ENCODE measurements at places on chromosomes 5 and 9.
A peak's percentile ranks its signal among the peaks of the same experiment; 100 is the strongest.

DNA sequence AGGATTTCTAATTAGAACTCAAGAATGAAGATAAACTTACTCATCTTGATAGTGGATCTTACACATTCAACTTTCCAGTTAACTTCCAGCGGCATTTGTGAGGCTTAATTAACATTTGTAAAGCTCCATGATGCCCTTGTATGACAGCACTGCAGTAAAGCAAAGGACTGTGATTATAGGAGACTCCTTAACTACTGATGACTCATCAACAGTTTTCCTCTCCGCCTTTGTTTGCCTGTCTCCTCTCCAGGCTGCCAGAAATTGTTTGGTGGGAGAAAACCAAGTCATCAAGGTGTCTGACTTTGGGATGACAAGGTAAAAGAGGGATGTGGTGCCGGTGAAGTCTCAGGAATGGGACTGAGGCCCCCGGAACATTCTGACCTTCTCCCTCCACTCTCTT lies 20.4 kb upstream of the CYFIP2 start:
- DNase-seq, result no peak

DNA sequence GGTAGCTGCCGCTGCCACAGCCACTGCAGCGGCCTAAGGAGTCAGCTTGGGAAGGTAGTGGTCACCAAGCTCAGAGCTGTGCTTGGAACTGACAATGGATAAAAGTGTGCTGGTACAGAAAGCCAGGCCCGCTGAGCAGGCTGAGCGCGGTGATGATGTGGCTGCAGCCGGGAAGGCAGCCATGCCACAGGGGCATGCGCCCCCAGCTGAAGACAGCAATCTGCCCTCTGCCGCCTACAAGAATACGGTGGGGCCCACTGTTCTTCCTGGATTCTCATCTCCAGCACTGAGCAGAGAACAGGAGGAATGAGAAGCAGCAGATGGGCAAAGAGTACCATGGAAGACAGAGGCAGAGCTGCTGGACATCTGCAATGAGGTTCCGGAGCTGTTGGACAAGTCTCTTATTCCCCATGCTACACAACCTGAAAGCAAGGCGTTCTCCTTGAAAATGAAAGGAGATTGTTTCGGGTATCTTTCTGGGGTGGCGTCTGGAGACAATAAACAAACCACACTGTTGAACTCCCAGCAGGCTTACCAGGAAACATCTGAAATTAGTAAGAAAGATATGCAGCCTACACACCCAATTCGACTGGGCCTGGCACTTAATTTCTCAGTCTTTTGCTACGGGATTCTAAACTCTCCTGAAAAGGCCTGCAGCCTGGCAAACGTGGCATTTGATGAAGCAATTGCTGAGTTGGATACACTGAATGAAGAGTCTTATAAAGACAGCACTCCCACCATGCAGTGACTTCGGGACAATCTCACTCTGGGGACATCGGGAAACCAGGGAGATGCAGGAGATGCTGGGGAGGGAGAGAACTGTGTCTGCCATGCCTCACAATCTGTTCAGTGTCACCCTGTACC lies 22.8 kb upstream of the ANKRD18A start:
- no peak for DNase-seq

DNA sequence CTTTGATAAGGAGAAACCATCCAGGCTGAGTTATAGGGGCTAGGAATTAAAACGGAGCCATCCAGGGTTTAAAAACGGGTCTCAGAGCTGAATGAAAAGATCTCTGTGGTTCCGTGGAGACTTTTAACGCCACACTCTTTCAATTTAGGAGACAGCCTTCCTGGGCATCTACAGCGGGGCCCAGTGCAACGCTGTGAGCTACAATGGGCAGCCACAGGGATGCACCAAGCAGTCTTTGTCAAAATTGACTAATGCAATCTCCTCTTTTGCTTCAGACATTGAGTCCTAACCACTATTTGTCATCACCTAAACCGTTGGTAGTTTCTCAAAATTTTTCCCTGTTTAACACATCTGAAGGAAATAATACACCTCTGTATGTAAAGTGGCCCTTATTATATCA lies 96.6 kb upstream of the ABCA1 start:
- DNase-seq, result no peak

GRCh38 chr9:2802494-2802921 lies 41.4 kb downstream of the PUM3 start:
- no peak for DNase-seq

DNA sequence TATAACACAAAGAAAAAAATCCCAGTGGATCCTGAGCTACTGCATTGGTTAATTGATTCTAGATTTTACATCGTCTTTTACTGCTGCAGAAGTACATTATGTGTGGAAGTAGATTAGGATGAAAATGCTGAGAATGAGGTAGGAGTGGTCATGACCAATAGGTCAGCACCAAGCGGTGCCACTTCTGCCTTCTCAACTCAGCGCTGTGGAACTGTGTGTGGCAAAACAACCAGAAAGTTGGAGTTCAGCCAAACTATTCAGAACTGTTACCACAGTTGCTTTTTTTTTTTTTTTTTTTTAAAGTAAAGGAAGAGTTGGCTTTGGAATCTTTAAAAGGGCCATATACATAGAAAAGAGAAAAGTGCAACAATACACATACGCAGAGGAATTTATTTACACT lies 24.2 kb downstream of the POU5F2 start:
- no peak for DNase-seq

GRCh38 chr5:96043446-96043845 lies 81.8 kb upstream of the ELL2 start:
- no peak for DNase-seq

DNA sequence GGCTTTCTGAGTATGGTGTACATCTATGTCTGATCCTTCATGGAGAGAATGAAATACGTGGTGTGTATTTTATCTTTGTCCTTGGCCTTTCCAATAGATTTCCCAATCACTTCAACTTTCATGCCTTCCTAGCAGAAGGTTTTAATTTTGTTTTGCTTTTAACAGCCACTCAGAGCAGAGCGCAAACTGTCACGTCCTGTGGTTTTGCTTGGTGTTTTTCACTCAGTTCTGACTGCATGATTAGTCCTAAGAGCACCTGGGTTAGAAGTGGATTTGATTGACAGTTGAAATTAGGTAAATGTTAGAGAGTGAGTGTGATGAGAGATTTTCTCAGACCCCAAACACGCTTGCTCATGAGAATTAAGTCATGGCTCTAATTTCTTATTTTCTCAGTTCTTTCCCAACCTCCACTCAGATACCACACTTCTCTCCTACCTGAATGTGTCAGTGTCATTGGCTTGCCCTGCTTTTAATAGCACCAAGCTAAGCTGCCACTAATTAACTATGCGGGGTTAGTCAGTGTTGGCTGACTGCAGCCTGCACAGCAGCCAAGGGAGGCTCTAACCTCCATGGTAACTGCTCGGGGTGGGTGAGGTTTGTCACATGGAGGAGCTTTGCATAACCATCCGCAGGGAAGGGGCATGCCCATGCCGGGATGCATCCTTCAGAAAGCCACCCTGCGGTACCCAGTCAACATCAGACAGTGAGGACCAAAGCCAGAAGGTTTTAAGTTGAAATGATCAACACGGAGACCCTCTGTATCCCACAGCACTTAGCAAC lies 173.4 kb downstream of the NR3C1 start:
- peak; percentile 47 for DNase-seq

- no peak for DNase-seq
These were observed 37.8 kb upstream of the S1PR3 start for GRCh38 chr9:88953381-88954029.

- DNase-seq, result no peak
These were observed 59.5 kb downstream of the TEK start for GRCh38 chr9:27168496-27168895.

DNA sequence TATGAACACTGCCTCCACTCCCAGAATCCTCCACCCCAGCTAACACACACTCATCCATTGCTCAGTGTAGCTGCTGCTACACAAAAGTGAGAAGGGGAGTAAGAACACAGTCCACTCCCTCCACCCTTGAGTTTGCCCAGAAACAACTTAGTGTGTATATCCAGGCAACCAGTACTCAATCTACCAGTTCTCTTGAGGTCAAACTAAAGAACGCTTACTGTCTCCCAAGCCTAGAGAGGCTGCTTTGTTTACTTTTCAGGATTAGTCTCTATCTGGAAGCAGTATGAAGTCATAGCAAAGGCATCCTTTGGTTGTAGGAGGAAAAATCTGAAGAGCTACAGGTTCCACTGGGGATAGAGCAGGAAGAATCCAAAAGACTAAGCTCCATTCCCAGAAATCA lies 296.3 kb downstream of the KCNN2 start:
- DNase-seq, result no peak

GRCh38 chr5:119067450-119067849 lies 3.4 kb upstream of the DMXL1 start:
- DNase-seq, result no peak

- peak; percentile 46 for DNase-seq
These were observed 12.8 kb downstream of the BTNL9 start for GRCh38 chr5:181052672-181053487.

GRCh38 chr9:97502222-97502983 lies 937 bp downstream of the TMOD1 start:
- DNase-seq, result peak; percentile 30

- no peak for DNase-seq
These were observed 31.3 kb upstream of the HTR4 start for GRCh38 chr5:148685520-148686134.

GRCh38 chr5:147396070-147396823 lies 113.6 kb downstream of the DPYSL3 start:
- no peak for DNase-seq

DNA sequence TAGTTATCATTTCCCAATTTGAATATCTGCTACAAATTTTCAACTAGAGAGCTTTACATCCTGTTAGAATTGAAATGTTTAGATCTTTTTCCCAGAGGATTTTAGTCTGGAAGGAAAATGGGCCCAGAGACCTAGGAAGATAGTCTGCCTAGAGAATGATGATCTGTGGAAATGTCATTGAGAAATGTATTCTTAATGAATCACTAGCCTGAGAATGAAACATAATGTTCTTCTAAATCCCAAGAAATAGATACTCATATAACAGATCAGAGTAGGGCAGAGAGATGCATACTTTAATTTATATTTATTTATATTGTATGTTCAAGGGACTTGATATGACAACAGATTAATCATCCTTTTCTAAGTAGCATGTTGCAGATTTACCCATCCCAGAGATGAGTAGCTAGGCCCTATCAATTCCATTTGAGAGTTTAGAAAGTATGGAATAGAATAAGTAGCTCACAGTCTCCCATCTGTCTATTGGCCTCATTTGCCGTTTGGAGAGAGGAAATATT lies 25.1 kb upstream of the SLC44A1 start:
- no peak for DNase-seq

DNA sequence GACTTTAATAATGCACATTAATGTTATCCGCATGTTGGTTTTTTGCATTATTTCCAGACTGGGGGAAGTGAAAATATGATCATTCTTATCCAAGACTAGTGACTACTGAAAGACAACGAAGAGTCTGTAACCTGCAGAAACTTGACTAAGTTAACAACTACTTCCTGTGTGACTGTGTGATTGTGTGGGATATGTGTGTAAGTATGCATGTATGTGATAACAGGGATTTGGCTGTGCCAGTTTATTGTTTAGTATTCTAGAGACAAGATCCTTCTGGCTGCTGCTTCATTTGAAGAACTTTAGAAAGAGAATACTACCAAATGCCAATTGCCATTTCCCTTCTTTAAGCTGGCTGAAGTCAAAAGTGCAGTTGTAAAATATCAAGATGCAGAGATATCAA lies 375.7 kb upstream of the PRR16 start:
- DNase-seq, result no peak

DNA sequence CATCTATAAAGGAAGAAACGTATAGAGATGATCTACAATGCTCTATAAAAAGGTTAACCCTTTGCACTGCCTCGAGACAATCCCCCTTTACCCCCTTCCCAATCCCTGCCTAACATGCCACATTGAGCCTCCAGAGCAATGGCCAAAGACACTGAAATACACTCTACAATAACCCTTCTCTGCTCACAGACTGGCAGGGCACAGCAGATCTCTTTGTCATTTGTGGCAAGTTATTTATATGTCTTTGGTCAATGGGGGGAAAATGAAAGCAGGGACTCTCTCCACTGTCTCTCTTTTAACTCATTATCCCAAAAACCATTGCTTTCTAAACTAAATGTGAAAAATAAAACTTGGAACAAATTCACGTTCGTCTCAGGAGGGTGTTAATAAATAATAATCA lies 51.7 kb downstream of the PTCH1 start:
- DNase-seq, result no peak

DNA sequence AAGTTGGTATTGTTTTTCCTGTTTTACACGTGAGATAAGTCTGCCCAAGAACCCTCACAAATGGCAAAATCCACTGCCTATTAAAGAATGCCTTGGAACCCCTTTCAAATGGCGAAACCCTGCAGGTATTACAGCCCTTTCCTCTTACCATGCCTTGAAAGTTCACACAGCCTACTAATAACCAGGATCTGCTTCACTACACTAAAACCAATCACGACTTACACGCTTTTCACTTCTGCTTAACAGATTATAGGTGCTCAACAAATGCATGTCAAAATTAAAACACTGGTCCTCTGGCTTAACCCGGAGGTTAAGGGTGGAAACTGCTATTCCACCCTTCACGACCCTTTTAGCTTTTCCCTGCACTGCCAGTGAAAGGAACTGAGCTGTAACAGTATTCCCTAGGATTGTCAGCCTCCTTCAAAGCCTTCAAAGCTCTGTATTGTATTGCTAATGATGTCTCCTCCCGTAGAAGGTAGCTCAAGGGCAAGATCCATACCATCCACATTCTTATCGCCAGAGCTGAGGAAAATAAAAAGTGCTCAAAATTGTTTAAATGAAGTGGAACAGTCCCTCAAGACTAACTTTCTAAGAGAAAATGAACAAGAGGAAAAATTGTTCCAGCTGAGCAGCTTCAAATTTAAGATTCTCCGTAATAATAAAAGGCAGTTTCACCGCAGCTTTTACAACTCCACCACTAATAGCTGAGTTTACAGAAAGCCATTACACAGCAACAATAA lies 997 bp downstream of the AUH start:
- no peak for DNase-seq

DNA sequence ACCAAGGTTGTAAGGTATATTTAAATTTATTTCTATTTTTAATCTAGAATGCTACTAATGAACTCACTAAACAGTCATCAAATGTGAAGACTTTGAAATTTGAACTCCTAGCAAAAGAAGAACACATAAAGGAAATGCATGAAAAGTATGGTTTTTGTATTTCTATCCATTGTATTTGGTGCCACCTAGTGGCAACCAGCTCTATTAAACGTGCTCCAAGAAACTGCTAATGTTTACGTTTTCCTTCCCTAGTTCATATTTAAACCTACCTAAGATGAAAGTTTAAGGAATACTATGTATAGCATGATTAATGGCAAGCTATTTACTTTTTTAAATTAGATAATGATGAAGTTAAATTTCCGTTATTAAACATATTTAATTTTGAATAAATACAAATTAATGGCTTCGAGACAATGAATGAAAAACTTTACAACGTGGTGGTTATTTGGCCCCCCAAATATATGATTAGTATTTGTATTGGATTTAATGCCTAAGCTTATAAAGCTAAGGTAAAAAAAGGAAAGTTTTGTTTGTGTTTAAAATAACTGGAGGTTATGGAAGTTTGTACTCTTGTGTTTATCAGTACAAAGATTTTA lies 115.9 kb upstream of the SH3GL2 start:
- DNase-seq, result no peak

- DNase-seq, result no peak
These were observed 421.9 kb upstream of the FTMT start for GRCh38 chr5:121429761-121430160.

Data from GM19239 (cell line).